ENCODE measurements at places on chromosomes 16 and 17.
A peak's percentile ranks its signal among the peaks of the same experiment; 100 is the strongest.

GRCh38 chr16:54591816-54592246, 305.2 kb upstream of the IRX3 start:
- no peak for DNase-seq

GRCh38 chr16:8674413-8675022, at the start of gene ABAT:
TSS of gene ABAT (plus strand) at chr16:8674617. CDS start at chr16:8735740, 61,123 bp downstream.
- DNase-seq, result peak; percentile 62

GRCh38 chr16:77705351-77705750, 17.0 kb upstream of the NUDT7 start:
- DNase-seq, result no peak

- no peak for DNase-seq
Measured at GRCh38 chr17:21199311-21199710, 14.7 kb downstream of the TMEM11 start.

GRCh38 chr16:71354156-71354555, 4.4 kb upstream of the CALB2 start:
- DNase-seq, result no peak

DNA sequence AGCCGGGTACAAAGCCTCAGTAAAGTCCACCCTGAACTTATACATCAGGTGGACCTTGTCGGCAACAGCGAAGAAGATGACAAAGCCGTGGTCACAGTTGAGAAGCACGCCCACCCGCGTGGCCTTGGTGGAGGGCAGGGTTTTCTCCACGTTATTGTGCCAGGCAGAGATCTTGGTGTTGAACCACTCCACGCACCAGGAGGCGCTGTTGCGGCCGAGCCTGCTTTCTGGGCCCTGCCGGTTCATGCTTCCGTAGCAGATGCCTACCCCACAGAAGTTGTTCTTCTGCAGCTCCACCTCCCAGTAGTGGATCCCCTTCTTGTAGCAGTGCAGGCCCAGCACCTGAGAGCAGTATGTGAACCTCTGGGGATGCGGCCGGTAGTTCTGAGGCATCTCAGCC, 22.1 kb downstream of the TRIM25 start:
- no peak for DNase-seq

- DNase-seq, result no peak
Measured at GRCh38 chr17:37742116-37742761, 2.6 kb downstream of the HNF1B start.

DNA sequence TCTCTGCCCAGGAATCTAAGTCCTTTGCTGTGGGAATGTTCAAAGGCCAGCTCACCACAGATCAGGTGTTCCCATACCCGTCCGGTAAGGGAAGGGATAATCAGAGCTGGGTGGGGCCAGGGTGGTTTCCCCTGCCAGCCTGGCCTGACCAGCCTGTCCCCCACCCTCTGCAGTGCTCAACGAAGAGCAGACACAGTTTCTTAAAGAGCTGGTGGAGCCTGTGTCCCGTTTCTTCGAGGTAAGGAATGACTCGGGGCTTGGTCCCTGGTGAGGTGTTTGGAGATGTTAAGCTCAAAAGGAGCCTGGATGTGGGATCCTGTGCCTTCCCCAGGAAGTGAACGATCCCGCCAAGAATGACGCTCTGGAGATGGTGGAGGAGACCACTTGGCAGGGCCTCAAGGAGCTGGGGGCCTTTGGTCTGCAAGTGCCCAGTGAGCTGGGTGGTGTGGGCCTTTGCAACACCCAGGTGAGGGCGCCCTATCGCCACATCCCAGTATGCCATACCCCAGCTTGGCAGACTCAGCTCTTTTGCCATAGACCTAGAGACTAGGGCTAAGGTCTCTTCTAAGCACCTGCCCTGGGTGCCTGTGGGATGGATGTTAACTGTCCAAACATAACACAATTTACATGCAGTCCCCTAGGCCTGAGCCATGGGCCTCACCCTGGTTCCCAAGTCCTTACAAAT, 997 bp downstream of the ACADVL start:
- DNase-seq, result peak; percentile 39

GRCh38 chr17:5123343-5124124, 7.7 kb downstream of the USP6 start:
- DNase-seq, result no peak

DNA sequence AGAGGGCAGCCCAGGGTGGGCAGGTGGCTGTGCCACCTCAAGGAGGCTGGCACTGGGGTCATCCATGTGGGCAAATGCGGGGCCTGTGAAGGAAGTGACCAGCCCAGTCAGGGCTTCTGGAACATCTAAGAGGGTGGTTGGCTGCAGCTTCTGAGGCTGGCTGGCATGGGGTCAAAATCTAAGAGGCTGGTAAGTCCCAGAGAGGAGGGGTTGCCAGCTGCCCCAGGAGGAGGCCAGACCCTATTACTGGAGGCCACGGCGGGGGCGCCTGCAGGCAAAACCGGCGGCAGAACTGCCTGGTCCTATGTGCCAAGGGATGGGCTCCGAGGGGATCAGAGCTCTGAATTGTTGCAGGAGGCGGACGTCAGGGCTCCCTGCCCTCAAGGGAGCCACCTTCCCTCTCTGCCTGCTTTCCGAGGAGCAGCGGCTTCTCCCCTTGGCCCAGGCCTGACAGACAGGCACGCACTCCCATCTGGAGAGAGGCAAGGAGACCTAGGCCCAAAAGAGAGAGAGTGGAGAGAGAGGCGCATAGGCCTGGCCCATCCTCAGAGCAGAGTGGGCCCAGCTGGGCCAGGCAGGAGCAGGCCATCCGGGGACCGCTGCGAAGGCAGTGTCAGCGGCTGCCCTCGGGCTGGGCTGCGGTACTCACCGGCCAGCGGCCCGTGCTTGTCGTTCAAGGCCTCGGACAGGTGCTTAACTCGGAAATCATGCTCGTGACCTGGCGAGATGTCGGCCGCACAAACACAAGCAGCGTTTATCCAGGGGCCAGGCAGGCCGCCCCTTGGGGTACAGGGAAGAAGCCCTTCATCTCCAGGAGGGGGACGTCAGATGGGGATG, 10.9 kb downstream of the ZACN start:
- no peak for DNase-seq

- DNase-seq, result no peak
Measured at GRCh38 chr17:19533718-19534561, at the start of gene SLC47A1. TSS of gene SLC47A1 (plus strand) at chr17:19533854. CDS start at chr17:19533940, 86 bp downstream.

- DNase-seq, result no peak
Measured at GRCh38 chr17:43578404-43578698, 32.2 kb upstream of the ETV4 start.

DNA sequence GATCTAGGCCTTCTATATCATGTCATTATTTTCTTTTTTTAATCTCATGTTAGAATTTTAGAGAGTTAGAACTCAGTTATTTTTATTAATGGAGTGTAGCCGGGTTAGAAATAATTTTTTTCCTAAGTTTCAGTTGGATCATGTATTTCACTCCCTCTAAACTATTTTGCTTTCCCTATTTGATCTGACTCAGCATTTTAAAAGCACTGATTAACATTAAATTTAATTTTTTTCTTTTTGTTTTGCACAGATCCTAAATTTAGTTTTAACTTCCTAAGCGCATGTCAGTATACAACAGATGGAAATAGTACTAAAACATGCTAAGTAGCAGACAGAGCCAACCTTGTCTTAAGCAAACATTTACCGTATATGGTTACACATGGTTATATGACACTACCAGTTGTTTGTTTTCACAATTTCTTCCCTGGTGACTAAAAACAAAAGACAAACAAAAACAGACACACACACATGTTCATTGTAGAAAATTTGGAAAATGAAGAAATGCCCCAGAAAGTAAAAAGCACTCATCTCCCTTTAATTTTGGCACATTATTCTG, 33.6 kb upstream of the RAB11FIP4 start:
- no peak for DNase-seq

DNA sequence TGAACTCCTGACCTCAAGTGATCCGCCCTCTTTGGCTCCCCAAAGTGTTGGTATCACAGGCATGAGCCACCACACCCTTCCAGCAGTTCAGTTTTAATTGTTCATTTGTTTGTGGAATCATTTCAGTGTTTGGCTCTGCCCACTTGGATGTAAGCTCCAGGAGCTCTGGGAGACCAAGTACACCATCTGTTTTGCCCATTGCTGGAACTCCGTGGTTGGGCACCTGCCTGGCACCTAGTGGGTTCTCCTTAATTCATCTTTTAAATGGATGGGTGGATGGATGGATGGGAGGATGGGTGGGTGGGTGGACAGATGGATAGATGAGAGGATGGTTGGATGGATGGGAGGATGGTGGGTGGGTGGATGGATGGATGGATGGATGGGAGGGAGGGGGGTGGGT, 953 bp upstream of the NECAB2 start:
- no peak for DNase-seq

DNA sequence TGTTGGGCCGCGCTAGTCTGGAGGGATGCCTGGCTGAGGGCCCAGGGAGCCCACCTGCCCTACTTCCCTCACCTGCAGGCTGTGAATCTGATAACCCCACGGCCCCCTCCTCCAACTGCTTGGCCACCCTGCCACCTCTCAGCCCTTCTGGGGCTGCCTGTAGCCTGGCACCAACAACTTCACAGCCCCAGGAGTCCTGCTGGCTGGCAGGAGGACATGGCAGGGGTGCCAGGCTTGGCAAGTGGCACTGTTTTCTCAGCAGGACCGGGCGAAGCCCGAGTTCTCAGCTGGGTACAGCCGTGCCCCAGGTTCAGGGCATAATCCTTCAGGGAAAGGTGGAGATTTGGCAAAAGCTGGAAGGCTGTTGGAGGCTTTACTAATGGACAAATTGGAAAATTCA, 129.6 kb downstream of the CMIP start:
- no peak for DNase-seq
